Astrocyte (in vitro differentiated cells and primary cell): ENCODE measurements at places on chromosomes 4 and X.

GRCh38 chr4:80732010-80732409, 298.5 kb upstream of the BMP3 start:
- H3K27me3 ChIP-seq, result no peaks in the 10 kb centered on the region
- H3K27ac ChIP-seq, result no peak overlapping the region
- H3K4me3 ChIP-seq, result no peak overlapping the region
- H3K36me3 ChIP-seq, result no peaks in the 10 kb centered on the region
- DNase-seq, result peak; percentile 60

DNA sequence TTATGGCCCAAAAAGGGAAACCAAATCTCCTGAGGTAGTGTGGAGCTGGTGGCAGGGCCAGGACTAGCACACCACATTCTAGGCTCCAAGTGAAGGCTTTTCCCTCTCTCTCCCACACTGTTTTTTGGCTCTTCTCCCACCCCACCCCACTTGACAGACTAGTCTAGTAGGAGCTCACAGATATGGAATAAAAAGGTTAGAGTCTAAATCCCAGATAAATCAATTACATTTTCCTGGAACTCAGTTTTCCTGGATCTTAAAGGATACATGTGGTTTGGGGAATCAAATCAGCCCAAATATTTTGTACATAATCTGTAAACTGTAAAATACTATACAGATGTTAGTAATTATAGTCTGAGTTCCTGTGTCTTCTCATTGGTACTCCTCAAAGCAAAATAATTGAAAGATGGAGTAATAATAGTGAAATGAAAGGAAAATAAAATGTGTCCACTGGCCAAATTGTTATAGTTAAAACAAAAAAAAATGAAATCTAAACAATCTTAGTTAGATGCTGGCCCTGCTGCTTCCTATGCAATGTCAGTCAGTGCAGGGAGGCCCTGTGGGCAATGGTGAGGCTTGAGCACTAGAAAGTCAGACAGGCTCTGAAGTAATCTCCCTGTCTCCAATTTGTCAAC, 370.4 kb upstream of the CPEB2 start:
- H3K36me3 ChIP-seq, result no peaks in the 10 kb centered on the region
- H3K27ac ChIP-seq, result no peak overlapping the region
- no peaks in the 10 kb centered on the region for H3K4me1 ChIP-seq
- H3K27me3 ChIP-seq, result no peaks in the 10 kb centered on the region
- no peak for DNase-seq

GRCh38 chr4:134756421-134756820, 554.8 kb upstream of the PABPC4L start:
- H3K4me1 ChIP-seq, result no peaks in the 10 kb centered on the region
- H3K27ac ChIP-seq, result no peak overlapping the region
- H3K36me3 ChIP-seq, result no peaks in the 10 kb centered on the region

DNA sequence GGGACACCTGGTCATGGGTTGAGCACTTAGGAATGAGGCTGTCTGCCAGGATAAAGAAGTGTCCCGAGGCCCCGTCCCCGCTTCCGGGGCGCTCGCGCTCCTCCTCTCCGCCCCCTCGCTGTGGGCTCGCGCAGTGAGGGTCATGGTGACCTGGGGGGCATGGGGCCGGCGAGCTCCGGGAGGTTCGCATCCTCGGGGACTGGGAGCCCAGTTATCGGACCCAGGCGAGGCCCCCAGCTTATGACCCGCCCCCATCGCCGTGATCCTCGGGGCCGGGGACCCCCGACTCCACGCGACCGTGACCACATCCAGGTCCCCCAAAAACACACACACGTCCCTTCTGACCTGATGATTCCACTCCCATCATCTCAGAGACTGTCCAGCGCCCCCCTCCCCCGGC, 35.3 kb upstream of the SRPX start:
- H3K4me3 ChIP-seq, result no peak overlapping the region
- H3K36me3 ChIP-seq, result no peaks in the 10 kb centered on the region
- H3K27ac ChIP-seq, result no peak overlapping the region
- no peak for DNase-seq
- no peaks in the 10 kb centered on the region for H3K27me3 ChIP-seq
